ENCODE measurements at places on chromosomes 5 and 9.
A peak's percentile ranks its signal among the peaks of the same experiment; 100 is the strongest.

DNA sequence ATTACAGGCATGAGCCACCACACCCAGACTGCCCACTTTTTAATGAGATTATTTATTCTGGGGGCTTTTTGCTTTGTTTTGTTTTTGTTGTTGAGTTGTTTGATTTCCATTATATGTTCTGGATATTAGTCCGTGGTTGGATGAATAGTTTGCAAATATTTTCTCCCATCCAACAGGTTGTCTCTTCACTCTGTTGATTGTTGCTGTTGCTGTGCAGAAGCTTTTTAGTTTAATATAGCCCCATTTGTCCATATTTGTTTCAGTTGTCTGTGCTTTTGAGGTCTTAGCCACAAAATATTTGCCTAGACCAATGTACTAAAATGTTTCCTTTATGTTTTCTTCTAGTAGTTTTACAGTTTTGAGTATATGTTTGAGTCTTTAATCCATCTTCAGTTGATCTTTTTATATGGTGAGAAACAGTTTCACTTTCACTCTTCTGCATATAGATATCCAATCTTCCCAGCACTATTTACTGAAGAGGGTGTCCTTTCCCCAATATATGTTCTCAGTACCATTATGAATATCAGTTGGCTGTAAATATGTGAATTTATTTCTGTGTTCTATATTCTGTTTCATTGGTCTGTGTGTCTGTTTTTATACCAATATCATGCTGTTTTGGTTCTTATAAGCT lies 30.2 kb upstream of the TBCA start:
- no peak for DNase-seq

- DNase-seq, result no peak
These were observed 26.6 kb downstream of the IRX2 start for GRCh38 chr5:2724831-2725230.

- DNase-seq, result peak; percentile 62
These were observed 25.1 kb downstream of the ADGRD2 start for GRCh38 chr9:124475158-124475867.

DNA sequence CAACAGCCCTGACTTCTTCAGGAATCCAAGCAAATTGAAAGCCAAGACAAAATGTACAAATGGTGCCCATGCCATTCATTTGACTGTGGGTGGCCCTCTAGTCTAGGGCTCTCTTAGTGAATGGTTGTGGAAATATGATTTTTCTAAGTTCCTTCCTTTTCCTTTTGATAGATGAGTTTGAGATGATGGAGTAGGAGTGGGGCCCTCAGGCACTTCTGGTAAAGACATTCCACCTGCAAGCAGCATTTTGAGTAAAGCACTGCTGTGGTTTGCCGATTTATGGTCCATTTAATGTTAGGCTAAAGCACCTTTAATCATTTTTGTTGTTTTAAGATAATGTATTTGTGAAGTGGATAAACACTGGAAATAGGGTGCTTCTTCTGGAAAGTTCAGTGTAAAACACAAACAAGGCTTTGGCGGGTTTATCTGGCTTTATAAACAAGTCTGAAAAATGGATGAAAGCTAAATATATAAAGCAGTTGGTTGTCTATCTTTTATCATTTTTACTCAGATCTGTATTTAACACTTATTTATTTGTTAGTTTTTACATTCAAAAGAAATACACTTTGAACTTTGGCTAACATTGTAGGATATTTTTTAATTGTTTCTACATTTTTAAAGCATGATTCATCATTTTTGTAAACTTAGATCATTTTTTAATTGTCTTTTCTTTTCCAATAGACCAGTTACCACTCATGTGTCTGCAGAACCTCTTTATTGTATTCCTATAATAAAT lies 213.5 kb downstream of the PJA2 start:
- no peak for DNase-seq

DNA sequence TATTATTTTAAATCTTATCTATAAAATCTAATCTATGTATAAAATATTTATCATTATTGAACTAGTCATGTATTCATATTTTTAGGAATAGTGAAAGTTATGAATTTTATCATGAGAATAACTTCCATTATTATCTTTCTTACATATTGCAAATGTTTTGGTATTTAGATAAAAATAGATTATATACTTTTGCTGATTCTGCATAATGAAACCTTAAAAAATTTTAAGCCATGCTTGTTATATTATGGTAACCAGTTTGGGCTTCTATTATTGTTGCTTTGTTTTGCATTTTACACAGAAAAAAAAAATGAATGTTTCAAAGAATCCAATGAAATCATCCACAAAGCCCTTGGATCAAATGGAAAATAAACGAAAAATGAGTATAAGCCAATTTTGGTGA lies 772.5 kb downstream of the NR2F1-AS1 start:
- DNase-seq, result no peak

GRCh38 chr5:173310861-173311785 lies 17.1 kb downstream of the STC2 start:
- no peak for DNase-seq

DNA sequence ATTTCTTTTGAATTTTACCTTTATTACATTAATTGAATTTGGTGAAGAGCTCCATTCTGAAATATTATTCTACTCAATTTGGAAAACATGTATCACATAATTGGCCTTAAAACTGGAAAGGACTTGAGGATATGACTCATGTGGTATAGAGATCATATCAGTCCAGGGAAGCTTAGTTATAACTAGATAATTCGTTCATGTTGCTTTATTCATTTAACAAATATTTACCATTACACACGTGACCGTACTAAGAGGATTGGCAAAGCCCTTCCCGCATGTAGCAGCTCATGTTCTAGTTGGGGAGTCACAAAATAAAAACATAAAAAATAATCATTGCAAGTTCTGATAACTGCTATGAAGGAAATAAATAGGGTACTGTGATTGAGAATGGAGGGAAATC lies 1816.5 kb downstream of the MAT2B start:
- DNase-seq, result no peak

DNA sequence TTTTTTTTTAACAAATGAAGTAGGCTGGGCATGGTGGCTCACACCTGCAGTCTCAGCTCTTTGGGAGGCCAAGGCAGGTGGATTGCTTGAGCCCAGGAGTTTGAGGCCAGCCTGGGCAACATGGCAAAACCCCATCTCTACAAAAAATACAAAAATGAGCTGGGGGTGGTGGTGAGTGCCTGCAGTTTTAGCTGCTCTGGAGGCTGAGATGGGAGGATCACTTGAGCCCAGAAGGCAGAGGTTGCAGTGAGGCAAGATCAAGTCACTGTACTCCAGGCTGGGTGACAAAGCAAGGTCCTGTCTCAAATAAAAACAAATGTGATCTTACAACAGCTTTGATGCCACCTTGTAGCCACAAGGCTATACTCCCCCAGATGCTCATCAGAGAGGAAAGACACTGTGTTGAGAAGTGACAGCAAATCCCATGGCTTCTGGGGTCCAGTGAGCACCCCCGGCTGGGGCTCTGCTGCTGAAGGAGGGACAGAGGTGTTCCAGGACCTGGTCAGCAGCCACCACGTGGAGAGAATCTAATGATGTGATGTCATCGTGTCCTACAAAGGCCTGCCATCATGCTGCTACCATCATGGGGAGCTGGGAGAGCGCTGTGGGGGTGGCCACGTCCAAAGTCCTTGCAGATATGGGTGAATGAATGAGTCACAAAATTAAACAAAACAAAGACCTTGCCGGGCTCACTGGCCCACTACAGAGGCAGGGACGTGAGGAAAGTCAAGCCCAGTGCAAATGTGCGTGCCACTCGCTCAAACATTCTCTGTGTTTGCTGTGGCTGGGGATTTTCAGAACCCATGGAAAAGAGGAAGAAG lies 60.7 kb downstream of the PRRT1B start:
- no peak for DNase-seq
